ENCODE measurements at places on chromosomes 1 and 21.

DNA sequence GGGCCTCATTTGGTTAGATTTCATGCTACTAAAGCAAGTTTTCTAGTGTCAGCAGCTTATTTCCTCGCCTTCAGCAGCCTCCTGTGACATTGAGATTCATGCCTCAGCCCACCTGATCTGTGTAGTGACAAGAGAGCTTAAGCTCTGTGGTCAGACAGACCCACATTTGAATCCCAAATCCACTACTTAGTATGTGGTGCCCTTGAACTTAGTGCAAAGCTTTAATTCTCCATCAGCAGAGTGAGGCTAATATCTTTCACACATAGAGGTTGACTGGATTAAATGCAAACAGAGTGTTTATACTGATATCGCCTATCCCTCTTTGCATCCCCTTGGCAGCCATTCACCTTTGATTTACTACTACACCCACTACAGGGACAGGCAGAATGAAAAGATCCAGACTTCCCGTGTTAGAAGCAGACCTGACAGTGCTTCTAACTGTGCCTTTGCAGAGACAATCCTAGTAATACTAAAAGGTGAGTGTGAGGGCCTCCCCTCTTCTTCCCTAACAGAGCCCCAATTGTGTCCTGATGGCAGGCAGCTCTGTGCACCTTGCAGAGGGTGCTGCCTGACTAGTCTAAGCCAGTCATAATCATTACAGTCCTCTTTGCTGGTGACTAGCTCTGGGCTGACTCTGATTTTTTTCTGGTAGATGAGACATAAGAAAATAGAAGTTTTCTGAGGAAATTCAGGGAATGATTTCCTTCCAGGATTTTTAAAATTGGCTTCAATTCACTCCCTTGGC lies 264.0 kb downstream of the CTH start:
- DNase-seq = no peak

DNA sequence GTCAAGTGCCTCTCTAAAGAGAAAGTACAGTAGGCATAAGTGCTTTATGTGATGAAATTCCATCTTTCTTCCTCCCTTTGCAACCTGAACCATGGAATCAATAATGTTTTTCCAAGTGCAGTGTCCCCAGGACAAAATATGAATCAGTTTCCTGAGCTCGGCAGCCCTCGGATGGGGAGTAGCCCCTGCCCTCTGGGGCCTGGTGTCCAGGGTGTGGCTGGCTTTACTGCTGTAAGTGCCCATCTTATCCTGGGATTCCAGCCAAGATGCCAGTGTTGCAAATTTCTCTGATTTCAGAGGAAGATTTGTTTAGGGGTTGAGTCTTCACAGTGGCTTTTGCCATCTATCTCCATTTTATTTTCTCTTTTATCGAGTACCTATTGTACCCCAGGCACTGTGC lies 40.5 kb upstream of the SRP9 start:
- no peak for DNase-seq

GRCh38 chr1:115717541-115717940 lies 51.0 kb downstream of the CASQ2 start:
- DNase-seq = no peak

GRCh38 chr1:166905136-166905535 lies 29.1 kb upstream of the TADA1 start:
- DNase-seq = no peak

- DNase-seq = no peak
Measured at GRCh38 chr1:64631346-64632034, 113.4 kb upstream of the RAVER2 start.

DNA sequence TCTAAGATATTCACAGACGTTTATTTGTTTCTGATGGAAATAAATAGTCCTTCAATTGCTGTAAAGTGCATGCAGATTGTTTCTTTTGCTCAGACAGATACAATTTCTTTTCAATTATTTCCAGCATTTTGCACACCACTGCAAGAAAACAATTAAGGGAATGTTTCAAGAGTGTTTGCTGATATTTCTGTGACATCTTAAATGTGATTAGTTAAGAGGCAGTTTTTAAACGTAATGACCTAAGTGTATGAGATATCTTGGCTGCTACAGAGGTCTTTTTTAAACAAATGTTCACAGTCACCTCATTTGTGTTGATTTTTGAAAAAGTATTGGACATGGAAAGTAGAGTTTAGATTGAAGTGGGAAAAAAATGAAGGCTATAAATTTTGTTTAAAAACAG lies 262.3 kb upstream of the BRINP3 start:
- no peak for DNase-seq

DNA sequence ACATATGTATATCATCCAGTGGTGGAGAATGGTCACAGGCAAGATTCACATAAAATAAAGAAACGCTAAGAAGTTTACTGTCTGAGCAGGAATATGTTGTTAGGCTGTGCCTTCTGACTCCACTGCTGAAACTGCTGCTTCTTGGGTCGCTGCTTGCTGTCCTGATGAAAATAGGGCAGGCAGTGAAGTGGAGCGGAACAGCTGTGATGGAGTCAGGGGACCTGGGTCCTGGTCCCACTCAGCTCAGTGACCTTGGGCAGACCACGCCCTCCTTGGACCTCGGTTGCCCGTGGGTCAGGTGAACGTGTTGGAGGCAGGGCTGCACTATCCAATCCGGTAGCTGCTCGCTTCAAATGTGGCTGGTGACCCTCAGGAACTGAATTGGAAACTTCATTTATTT lies 33.4 kb upstream of the IFFO2 start:
- DNase-seq = no peak

DNA sequence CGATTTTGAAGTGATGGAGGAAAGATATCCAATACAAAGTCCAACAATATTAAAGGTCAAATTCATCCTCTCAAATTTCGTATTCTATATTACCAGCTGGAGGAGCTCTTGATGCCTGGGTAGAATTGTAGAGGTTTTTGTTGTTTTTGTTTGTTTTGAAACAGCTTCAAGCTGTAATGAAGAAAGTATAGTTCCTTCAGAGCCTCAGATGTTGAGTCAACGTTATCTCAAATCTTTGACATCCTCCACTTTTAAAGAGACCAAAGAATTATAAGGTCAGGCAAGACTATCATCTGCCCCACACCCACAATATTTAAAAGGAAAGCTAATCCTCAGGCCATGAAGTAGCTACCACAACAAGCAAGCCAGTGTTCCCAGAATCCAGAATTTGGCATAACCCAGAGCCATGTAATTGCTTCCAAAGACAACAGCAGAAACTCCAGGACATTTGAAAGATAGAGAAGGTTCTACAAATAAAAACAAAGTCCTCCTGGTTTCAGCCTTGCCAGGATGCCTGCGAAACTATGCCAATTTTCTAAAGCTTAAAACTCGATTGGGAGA lies 24.9 kb downstream of the VAV3 start:
- no peak for DNase-seq

DNA sequence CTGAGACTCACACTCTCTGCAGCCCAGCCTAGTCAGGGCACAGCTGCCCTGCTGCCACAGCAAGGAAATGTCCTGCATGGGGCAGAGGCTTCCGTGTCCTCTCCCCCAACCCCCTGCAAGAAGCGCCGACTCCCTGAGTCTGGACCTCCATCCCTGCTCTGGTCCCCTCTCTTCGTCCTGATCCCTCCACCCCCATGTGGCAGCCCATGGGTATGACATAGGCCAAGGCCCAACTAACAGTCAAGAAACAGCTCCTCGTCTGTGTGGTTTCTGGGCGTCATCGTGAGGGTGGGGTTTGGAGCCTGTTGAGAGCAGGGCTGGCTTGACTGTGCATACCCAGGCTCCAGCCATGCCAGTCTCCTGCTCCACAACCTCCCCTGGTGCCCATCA lies 19.5 kb downstream of the FAAH start:
- no peak for DNase-seq

DNA sequence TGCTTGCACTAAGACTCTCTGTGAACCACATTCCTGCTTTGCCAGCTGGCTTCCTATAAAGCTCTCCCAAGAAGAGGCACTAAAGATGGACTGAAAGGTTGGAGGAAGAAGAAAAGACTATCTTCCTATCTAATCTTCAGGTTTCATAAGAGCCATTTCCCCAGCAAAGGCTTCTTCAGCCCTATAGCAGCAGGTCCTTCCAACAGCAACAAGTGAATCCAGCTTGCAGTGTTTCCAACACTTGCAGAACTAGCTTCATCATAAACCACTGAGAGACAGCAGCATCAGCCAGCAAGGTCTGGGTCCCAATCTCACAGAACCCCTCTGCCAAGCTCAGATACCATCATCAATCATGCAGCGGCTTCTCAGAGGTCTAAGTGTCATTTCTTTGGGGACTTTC lies 28.1 kb downstream of the FOXJ3 start:
- no peak for DNase-seq
